ENCODE measurements at places on chromosomes 1 and 21.

- no peak for DNase-seq
Measured at GRCh38 chr1:232142403-232143314, 487.3 kb downstream of the SIPA1L2 start.

DNA sequence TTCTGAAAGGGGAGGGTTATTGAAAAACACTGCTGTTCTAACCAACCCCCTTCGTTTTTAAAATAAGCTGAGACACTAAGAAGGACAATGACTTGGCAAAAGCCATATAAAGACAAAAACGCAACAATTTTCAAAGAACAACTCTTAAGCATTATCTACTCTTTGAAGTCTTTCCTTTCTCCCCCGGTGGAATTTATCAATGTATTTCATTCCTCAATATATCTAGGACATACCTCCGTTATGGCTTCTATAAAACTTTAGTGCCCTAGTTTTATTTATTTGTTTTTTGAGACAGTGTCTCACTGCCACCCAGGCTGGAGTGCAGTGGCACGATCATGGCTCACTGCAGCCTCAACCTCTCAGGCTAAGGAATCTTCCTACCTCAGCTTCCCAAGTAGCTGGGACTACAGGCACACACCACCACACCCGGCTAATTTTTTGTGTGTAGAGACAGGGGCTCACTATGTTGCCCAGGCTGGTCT, 3.2 kb downstream of the NRDC start:
- DNase-seq, result no peak

DNA sequence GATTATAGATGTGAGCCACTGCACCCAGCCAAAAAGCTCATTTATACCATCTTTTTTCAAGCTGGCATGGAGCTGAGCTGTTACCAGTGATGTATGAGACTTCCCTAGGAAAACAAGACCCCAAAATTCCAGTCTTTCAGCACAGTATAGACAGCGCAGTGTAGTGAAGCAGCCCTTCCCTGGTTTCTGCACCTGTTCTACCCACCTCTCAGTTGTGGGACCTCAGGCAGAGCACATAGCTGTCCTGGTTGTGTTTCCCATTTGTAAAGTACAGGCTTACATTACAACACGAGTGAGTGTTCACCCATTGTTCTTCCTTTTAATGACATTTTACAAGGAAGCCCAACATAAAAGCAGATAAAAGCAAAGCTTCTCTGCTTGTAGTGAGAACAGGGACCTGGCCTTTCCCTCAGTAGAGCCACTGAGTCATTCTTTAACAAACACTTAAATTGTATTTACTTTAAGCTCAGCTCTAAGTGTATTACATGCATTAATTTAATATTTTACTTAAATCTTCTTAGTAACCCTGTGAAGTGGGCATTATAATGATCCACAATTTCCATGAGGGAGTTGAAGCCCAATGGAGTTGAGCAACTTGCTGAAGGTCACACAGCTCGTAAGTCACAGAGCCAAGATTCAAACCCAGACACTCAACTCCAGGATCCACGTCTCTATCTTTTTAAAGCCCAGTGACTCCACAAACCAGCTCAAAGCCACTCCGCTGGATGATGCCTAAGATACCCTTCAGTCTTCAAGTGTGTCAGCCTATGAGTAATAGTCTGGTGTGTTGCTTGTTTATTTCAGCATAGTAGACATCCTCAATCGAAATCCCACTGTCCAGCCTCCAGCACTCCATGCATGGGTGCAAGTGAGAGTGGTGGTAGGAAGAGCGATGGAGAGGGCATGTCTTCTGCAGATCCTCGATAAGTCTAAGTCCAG, 40.5 kb upstream of the CAPZB start:
- no peak for DNase-seq

GRCh38 chr1:182484531-182485257, 34.7 kb downstream of the RGSL1 start:
- DNase-seq, result no peak

GRCh38 chr1:24905355-24905978, 24.6 kb downstream of the RUNX3 start:
- DNase-seq, result no peak

DNA sequence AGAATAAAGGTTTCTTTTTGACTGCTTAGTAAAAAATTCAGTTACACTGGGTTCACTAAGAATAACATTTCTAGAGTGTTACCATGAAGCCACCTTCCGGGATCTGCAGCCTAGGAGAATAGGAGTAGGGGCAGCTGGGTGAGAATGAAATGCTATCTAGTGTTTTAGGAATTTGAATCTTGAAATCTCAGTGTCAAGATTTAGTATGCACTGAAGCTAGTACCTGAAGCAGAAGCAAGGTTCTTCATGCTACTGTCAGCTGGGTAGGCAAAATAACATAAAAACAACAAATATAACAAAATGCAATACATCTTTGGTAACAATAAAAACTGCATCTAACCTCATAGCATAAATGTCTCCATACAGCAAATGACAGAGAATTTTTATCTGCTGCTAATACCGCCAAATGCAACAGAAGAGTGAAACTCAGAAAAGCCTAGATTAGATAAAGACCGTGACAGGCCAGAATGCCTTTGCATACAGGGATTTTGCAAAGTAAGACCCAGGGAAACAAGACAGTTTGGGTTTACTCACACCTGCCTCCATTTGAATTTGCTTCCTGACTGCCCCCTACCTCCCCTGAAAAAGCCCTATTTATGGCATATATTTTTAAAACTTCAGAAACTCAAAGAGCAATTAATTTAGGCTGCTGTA, 58.2 kb downstream of the GADD45A start:
- DNase-seq, result no peak

DNA sequence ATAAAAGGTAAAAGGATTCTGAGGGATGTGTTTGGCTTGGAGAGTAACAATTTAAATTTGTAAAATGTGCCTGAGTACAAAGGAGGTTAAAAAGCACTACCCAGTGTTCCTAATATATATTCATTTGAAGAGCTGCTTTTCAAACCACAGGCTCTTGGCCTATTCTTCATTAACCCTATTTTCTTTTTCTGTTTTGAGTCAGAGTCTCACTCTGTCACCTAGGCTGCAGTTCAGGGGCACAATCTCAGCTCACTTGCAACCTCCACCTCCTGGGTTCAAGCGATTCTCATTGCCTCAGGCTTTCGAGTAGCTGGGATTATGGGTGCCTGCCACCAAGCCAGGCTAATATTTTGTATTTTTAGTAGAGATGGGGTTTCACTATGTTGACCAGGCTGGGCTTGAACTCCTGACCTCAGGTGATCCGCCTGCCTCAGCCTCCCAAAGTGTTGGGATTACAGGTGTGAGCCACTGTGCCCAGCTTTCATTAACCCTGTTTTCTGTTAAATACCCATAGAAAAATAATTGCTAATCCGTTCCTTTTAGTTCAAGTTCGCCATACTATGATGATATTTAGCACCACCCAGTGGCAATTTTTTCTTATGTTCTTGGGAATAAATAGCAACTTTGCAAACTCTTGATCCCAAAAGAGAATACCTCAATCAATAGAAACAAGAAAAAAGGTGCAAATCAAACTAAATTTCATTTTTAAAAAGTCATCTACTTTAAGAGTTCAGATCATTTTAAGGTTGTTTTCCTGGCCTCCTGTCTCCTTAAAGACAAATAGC, 30.5 kb downstream of the ZBTB8OS start:
- no peak for DNase-seq

- DNase-seq, result no peak
Measured at GRCh38 chr1:223549740-223550139, 115.8 kb downstream of the CAPN8 start.

- DNase-seq, result no peak
Measured at GRCh38 chr1:71463144-71463543, 382.3 kb upstream of the ZRANB2 start.

GRCh38 chr1:206575165-206575893, 36.9 kb downstream of the EIF2D start:
- no peak for DNase-seq

DNA sequence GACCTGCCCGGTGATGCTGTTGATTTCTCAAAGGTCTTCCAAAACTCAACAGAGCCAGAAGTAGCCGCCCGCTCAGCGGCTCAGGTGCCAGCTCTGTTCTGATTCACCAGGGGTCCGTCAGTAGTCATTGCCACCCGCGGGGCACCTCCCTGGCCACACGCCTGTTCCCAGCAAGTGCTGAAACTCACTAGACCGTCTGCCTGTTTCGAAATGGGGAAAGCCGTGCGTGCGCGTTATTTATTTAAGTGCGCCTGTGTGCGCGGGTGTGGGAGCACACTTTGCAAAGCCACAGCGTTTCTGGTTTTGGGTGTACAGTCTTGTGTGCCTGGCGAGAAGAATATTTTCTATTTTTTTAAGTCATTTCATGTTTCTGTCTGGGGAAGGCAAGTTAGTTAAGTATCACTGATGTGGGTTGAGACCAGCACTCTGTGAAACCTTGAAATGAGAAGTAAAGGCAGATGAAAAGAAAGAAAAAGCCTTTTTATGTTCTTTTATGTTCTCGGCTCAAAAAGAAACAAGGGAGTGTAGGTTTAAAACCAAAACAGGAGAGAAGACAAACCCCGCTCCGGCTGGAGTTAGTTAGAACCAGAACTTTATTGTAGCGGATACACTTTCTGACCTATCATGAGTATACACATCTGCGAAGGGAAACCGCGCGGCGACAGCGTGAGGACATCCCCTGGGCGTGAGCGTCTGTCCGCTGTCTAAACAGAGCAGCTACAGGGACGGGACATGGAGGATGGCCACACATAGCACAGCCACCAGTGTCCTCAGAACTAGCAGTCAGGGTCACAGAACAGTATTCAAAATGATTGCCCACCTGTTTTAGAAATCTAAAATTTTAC, 77.1 kb downstream of the PIK3CD start:
- no peak for DNase-seq

- no peak for DNase-seq
Measured at GRCh38 chr1:212587888-212588510, 20.6 kb upstream of the ATF3 start.

- DNase-seq, result no peak
Measured at GRCh38 chr1:205387845-205388244, 31.1 kb upstream of the KLHDC8A start.

GRCh38 chr1:204286315-204286714, 72.5 kb upstream of the GOLT1A start:
- no peak for DNase-seq

DNA sequence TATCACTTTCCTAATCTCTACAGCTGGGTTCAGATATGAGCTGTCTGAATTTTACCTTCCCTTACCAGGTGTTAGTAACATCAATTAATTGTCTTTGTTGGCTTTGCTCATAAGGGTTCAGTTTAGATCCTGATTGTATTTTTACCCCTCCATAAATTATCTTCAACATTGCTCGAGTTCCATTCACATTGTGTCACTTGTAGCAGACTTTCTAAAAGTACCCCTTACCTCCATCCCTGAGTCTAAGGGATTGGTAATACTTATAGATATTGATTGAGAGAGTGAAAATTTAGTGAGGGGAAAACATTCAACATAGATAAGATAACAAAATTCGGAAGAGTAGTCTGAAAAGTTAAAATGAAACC, 7.3 kb downstream of the RASAL2 start:
- DNase-seq, result no peak

DNA sequence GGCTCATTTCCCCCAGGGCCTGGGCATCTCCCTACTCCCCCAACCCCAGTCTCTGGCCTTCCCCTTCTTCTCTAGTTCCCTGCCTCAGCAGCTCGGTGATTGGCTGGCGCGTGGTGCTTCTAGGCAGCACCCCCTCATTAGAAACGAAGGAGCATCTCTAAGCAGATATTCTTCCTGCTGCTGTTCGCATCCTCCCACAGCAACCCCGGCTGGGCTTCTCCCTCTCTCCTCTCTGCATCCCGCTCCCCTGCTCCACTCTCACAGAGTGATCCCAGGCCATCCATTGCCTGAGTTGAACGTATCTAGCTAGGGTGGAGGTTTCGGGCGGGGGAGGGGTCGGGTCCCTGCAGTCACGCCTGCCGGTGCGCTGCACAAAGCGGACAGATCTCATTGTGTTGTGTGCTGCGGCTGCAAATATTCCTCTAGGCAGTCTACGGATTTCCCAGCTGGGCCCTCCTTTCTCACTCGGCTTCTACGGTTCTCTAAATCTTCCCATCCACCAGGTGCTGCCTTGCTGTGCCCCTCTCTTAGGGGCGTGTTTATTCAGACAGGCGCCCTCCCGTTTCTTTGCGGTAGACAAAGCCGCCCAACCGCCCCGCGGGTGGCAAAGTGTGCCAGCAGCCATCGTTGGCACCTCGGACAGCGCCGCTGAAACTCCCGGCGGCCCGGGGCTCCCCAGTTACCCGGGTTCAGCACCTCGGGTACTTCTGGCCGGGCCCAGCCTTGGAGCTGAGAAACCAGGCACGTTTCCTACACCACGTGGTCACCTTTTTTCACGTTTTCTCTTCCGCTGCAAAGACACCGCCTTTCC, 2.2 kb downstream of the CACNA1E start:
- no peak for DNase-seq

DNA sequence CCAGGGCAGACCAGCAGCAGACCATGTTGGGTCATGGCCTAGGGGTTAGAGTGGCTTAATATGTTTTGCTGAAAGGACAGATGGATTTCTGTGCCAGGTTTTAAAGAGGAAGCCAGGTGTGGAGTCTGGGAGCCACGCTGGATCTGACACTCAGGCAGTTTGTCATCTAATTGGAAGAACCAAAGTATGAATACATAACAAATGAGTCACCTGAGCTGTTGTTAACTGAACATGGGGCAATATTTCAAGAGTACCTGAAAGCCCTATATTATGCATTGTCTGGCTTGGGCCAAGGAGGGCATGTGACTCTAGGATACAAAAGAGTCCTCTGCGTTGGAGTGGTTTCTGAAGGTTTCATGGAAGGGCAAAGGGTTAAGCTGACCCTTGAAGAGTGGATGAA, 70.6 kb downstream of the LMO4 start:
- no peak for DNase-seq

- no peak for DNase-seq
Measured at GRCh38 chr1:34266127-34266951, 89.6 kb downstream of the C1orf94 start.

GRCh38 chr1:26468911-26469310, 3.3 kb upstream of the HMGN2 start:
- DNase-seq, result no peak

DNA sequence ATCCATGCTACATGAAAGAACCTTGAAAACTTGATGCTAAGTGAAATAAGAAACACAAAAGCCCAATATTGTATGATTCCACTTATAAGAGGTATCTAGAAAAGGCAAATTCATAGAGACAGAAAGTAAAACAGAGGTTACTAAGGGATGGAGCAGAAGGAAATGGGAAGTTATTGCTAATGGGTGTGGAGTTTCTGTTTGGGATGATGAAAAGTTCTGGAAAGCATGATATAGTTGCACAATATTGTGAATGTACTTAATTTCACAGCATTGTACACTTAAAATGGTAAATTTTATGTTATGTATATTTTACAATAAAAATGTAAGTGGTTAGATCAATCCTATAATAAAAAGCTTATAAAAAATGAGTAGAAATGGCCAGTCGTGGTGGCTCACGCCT, 1.6 kb upstream of the NECAP2 start:
- DNase-seq, result no peak

Measured in stimulated activated CD8-positive, alpha-beta memory T cell treated with anti-CD3 and anti-CD28 coated beads, Interleukin-2, amount 100 ng/mL, for 1 hour (primary cell).